Esophagus (tissue), 2 donors: ENCODE measurements at places on chromosomes 2 and 18. TPM values are rescaled to one million over a fixed set of nuclear protein-coding genes. Genes with fewer than 3 reads are reported as not detected.

TRABD2A gene
- 0.08 TPM for polyA plus RNA-seq

PLGLB1 gene
- 4.5 TPM for polyA plus RNA-seq

SP3 gene
- 11.9 TPM for polyA plus RNA-seq

OR6B3 gene
- polyA plus RNA-seq = not detected

CHRNA1 gene
- polyA plus RNA-seq = not detected

STAMBP gene
- 26.0 TPM for polyA plus RNA-seq

SLC23A3 gene
- polyA plus RNA-seq = 3.4 TPM

LINC00305 gene
- not detected for polyA plus RNA-seq
